Stomach (tissue), 19 donors: ENCODE measurements at places on chromosomes 11 and 22. TPM values are rescaled to one million over a fixed set of nuclear protein-coding genes. Genes with fewer than 3 reads are reported as not detected.

- no peaks in the 10 kb centered on the region for H3K4me1 ChIP-seq
- H3K27me3 ChIP-seq: no peaks in the 10 kb centered on the region
- no peak overlapping the region for H3K27ac ChIP-seq
- no peaks in the 10 kb centered on the region for H3K36me3 ChIP-seq
These were observed 215.9 kb upstream of the CCDC90B start for GRCh38 chr11:83502041-83502440.

- no peak for DNase-seq
- peak overlapping the region; percentile 94 for H3K27ac ChIP-seq
- peaks cover 34% of the 10 kb centered on the region for H3K4me1 ChIP-seq
- no peaks in the 10 kb centered on the region for H3K36me3 ChIP-seq
- peak overlapping the region; percentile 91 for H3K4me3 ChIP-seq
- no peaks in the 10 kb centered on the region for H3K27me3 ChIP-seq
These were observed 1.7 kb downstream of the UVRAG start for GRCh38 chr11:75816561-75817239.

- H3K36me3 ChIP-seq: no peaks in the 10 kb centered on the region
- no peak overlapping the region for H3K4me3 ChIP-seq
- DNase-seq: peak; percentile 87
- H3K27ac ChIP-seq: peak overlapping the region; percentile 93
- H3K4me1 ChIP-seq: peaks cover 87% of the 10 kb centered on the region
- H3K27me3 ChIP-seq: no peaks in the 10 kb centered on the region
These were observed 5.3 kb upstream of the MALAT1 start for GRCh38 chr11:65493367-65494176.

GRCh38 chr11:15114501-15115475, at the start of gene INSC:
INSC (plus strand) TSS chr11:15114923; CDS start chr11:15149175, 34,252 bp downstream.
- peak within 1 kb of the TSS; percentile 42 for H3K4me3 ChIP-seq
- no peaks in the 10 kb centered on the region for H3K4me1 ChIP-seq

DNA sequence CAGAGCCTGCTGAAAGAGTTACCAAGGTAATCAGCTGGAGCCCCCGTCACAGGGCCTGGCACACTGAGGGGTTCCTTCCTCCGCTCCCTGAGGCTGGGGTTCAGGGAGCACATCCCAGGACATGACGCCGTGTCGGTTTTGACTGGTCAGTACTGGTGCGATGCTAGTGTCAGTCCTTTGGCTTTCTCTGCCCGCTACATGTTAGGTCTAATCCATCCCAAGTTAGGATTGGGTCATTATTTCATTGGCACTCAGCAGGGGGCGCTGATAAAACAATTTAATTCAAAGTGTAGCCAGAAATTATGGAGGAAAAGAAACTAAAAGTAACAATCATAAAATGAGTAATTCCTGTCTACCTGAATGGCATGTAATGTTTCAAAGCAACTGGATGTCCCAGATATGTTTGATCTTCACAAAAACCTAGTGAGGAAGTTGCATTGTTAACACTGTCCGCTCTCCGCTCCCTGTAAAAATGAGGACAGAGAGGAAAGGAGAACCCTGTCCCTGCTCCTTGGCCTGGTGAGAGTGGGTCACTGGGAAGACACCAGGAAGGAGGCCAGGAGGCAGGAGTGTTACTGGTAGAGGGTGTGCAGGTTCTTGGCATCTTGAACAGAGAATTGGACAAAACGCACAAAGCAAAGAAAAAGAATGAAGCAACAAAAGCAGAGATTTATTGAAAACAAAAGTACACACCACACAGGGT, 27.1 kb downstream of the TSKU start:
- H3K4me1 ChIP-seq: peaks cover 14% of the 10 kb centered on the region
- no peak overlapping the region for H3K4me3 ChIP-seq
- no peak overlapping the region for H3K27ac ChIP-seq
- H3K36me3 ChIP-seq: no peaks in the 10 kb centered on the region
- DNase-seq: peak; percentile 56

DNA sequence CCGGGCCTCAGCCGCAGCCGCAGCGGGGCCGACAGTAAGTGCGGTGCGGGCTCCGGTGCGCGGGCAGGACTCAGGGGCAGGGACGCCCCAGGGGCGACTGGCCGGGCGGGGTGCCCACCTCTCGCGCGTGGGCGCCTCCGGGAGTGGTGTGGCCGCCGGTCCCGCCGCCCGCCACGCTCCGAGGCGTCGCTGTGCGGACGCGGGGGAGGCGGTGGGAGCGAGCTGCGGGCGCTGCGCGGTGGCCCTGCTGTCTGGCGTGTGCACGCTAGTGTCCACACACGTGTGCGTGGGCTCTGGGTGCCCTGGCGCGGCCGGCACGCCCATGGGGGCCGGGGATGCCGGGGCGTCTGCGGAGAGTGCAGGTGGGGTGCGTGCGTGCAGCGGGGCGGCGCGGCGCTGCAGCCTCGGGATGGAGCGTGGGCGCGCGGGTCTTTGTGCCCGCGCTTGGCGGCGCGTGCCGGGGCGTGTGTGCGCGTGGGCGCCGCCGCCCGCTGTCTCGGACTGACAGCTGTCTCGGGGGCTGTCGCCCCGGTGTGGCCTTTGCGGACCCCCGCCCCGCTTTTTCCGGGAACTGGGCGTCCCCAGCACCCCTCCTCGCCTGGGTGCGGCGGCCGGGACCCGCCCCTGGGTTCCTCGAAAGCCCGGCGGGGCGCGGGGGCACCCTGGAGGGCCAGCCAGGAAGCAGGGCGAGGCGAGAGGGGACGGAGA, 804 bp downstream of the KCNK4 start:
- no peak for DNase-seq
- no peaks in the 10 kb centered on the region for H3K36me3 ChIP-seq
- no peak overlapping the region for H3K27ac ChIP-seq

GRCh38 chr11:121596195-121597155, 143.7 kb upstream of the SORL1-AS1 start:
- no peak overlapping the region for H3K27ac ChIP-seq
- DNase-seq: no peak
- H3K4me1 ChIP-seq: no peaks in the 10 kb centered on the region
- H3K36me3 ChIP-seq: peaks cover 25% of the 10 kb centered on the region

GRCh38 chr11:14582793-14583192, 60.8 kb upstream of the PDE3B start:
- H3K36me3 ChIP-seq: no peaks in the 10 kb centered on the region
- DNase-seq: no peak
- peak overlapping the region; percentile 15 for H3K27ac ChIP-seq
- peaks cover 32% of the 10 kb centered on the region for H3K4me1 ChIP-seq
- H3K4me3 ChIP-seq: no peak overlapping the region
- no peaks in the 10 kb centered on the region for H3K27me3 ChIP-seq

GRCh38 chr11:125692887-125693286, 12.2 kb upstream of the ACRV1 start:
- no peak for DNase-seq
- no peak overlapping the region for H3K4me3 ChIP-seq
- H3K4me1 ChIP-seq: no peaks in the 10 kb centered on the region
- no peak overlapping the region for H3K27ac ChIP-seq
- no peaks in the 10 kb centered on the region for H3K36me3 ChIP-seq

GRCh38 chr22:20567993-20568417, 60.6 kb downstream of the MED15 start:
- no peak for DNase-seq
- no peak overlapping the region for H3K4me3 ChIP-seq
- no peaks in the 10 kb centered on the region for H3K27me3 ChIP-seq
- H3K36me3 ChIP-seq: peaks cover 94% of the 10 kb centered on the region
- H3K4me1 ChIP-seq: peaks cover 47% of the 10 kb centered on the region

DNA sequence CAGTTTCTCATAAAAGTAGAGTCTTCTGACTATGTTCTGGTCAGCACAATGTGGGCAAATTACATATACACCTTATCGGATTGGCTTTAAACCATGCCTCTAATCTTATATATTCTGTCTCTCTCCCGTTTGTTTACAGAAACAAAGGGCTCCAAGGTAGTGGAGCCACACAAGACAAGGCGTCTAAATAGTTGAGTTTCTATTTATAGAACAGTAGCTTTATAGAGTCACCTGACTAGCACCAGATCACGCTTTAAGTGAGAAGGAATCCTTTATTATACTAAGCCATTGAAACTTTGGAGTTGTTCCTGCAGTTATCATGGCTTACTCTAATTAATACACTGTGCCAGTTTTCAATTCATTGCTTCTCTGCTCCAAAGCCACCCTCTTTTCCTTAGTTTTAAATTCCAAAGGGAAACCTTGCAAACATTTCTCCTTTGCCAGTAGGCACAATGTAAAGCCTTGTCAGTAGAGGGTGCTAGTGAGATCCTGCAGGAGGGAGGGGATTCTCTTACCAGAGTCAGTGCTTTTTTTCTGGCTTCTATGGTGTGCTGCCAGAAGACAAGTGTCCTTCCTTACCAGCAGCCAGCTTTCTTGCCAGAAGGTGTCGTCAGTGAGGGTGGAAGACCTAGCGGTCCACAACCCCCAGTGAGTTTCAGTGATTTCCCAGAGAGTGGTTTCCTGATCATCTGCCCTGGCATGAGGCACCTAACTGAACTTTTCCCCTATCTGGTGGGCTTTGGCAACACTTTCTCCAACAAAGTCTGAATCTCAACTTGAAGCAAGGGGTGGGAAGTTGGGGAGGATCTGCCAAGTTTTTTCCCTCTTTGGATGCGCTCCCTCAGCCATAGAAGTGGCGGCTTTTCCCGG, 71.7 kb downstream of the RAB38 start:
- H3K4me1 ChIP-seq: peaks cover 6% of the 10 kb centered on the region
- no peak for DNase-seq
- no peaks in the 10 kb centered on the region for H3K27me3 ChIP-seq

- no peak overlapping the region for H3K27ac ChIP-seq
- no peaks in the 10 kb centered on the region for H3K36me3 ChIP-seq
- H3K4me3 ChIP-seq: no peak overlapping the region
- H3K4me1 ChIP-seq: no peaks in the 10 kb centered on the region
- H3K27me3 ChIP-seq: no peaks in the 10 kb centered on the region
These were observed 382.0 kb upstream of the ANO3 start for GRCh38 chr11:25949918-25950317.

The CDC42EP2 gene
- not detected for total RNA-seq

The OR8A1 gene
- total RNA-seq: not detected

The JAML gene
- 35.0 TPM for total RNA-seq

The SLC7A4 gene
- not detected for total RNA-seq

The ACTN3 gene
- total RNA-seq: not detected

The CHRM1 gene
- total RNA-seq: 8.9 TPM
